ENCODE measurements at places on chromosomes 13 and 19.
A peak's percentile ranks its signal among the peaks of the same experiment; 100 is the strongest.

- peak; percentile 92 for DNase-seq
Measured at GRCh38 chr19:37691881-37692504, 27.6 kb downstream of the ZNF607 start.

- DNase-seq, result no peak
Measured at GRCh38 chr19:39843919-39844793, 2.0 kb downstream of the FBL start.

GRCh38 chr19:8331263-8331845, 10.1 kb downstream of the RPS28 start:
- DNase-seq, result no peak

DNA sequence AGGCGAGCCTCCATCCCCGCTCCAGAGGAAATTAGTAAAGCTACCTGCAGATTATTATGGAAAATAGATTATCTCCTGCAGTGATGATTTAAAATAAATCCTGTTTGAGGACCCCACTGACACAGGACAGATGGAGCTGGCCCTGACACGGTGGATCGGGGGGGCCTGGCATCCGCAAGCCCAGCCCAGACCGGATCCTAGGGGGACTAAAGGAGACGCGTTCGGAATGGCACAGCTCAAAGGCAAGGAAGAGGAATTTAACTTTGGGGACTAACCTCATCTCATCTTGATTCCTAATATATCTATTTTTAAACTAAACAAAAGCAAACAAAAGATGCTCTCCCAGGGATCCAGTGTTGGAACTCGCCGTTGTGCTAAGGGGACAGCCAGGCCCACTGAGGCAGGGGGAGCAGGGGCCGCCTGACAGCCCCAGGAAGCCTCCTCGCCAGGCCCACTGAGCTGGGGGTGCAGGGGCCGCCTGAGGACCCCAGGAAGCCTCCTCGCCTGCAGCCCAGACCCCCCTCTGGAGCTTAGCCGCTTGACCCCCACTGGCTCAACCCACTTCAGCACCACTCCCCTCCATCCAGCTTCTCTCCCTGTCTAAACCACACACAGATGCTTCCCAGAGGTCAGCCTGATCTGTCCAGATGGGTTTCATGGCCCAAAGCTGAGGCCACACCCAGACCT, 78.6 kb downstream of the SPACA7 start:
- no peak for DNase-seq

GRCh38 chr13:25084096-25084495, 11.8 kb upstream of the PABPC3 start:
- DNase-seq, result no peak

GRCh38 chr19:35049456-35049855, 7.9 kb downstream of the HPN start:
- no peak for DNase-seq

GRCh38 chr13:44768775-44769581, 192.8 kb upstream of the TSC22D1 start:
- peak; percentile 70 for DNase-seq

DNA sequence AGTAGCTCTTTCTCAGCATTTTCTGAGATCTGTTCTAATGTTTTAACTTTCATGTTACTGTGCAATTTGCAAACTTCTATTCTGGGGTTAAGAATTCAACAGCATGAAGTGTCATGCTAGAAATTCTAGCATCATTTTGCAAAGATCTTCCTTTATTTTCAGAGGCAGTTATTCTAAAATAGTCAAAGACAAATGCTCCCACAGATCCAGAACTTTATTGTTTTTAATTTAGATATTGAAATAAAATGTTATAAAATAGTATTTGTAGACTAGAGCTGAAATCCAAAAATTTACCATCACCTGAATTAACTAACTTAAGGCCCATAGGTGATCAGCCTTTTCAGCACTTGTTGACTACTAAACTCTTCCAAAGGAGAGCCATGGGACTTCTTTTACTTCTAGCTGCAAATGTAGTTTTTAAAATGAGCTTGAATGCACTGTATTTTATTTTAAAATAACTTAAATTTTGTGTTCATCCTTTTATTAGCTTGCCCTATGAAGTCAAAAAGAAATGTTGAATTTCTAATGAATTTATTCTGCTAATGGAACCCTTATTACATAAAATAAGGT, 3.2 kb downstream of the MAB21L1 start:
- no peak for DNase-seq

DNA sequence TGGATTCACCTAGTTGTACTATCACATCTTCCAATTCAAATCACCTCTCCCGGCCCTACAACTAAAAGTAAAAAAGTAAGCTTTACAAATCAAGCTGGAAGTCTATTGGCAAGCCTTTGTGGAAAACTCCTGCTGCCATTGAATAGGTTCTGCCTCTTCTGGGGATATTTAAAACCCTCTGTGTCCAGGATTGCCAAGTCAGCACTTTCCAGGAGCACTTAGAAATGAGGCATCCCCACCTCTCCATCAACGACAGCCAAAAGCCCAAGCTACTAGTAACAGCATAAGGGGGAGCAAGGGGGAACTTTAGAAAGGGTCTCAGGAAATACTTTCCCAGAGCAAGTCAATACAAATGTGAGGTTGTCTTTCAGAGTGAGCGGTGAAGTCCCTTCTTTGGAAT, 85.0 kb upstream of the OBI1 start:
- no peak for DNase-seq

DNA sequence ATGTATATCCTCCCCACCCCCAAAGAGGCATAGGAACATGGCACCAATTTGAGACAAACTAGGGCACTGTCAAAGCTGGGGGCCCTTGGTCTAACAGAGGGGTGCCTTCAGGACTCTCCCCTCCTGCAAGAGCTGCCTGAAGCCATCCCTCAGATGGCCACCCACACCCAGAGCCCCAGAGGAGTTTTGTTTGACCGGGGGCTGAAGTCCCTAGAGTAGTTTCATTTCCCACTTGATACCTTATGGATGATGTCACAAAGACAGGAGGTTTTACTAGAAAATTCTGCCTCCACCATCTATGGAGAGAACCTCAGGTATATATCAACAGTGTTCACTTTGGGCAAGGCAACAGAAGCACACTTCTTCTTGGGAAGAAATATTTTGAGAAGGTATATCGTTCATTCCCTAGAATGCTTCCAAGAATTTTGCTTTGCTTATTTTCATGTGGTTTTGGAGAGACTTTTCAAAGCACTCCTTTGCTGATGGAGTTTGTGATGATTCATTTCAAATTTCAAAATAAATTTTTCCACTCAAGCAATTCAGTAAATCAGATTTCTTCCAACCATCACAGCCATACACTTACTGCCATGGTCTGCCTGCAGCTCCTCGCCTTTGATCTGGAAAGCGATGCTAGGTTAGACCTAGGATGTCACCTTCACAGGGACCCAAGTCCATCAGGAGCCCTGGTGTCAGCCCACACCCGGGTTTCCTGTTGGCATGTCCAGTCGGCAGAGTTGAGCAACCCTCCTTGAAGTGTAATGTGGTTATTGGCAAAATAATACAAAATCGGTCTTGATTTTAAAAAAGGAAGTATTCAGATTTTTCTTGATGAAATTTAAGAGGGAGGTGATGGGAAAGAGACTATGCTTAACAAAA, 207.0 kb downstream of the SHISA2 start:
- DNase-seq, result no peak

DNA sequence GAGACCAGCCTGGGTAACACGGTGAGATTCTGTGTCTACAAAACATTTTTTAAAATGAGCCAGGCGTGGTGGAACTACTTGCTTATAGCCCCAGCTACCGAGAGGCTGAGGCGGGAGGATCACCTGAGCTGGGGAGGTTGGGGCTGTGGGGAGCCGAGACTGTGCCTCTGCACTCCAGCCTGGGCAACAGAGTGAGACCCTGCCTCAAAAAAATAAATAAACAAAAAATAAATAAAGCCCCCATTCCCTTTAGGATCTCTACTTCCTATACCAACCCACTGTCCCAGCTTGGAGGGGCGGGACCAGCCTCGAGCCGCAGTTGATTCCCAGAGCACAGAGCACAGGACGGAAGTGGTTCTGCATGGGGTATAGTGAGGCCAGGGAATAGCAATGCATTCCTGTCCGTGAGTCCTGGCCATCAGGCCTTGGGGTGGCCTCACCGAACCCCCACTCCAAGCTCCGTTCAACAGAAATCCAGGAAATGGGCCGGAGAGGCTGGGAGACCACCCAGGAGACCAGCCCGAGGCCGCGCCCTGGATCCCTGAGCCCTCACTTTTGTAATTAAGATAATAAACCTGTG, 4.9 kb upstream of the PTBP1 start:
- DNase-seq, result no peak

GRCh38 chr13:29129616-29130015, 309.5 kb downstream of the MTUS2 start:
- no peak for DNase-seq

DNA sequence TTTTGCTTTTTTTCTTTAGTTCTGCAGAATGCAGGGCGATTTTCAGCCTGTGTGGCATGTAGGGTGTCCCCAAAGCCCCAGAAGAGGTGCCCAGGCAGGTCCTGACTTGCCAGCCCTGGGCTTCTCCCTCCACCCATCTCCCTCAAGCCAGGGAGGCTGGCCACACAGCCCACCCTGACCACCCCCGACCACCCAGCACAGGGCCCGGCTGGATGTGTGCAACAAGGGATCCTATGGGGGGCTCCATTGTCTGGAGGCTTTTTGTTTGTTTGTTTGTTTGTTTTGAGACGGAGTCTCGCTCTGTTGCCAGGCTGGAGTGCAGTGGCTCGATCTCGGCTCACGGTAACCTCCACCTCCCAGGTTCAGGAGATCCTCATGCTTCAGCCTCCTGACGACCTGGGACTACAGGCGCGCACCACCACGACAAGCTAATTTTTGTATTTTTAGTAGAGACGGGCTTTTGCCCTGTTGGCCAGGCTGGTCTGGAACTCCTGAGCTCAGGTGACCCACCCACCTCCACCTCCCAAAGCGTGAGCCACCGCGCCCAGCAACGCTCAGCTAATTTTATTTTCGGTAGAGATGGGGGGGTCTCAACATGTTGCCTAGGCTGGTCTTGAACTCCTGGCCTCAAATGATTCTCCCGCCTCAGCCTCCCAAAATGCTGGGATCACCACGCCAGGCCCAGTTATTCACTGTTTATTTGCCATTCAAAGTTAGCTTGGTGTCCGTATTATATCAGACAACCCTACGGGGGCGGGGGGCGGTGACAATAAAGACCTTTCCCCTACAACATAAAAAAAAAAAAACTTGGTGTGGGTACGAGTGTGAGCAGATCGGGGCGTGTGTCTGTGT, 7.8 kb upstream of the MKNK2 start:
- DNase-seq, result no peak

- DNase-seq, result no peak
Measured at GRCh38 chr13:97568850-97569249, 134.9 kb downstream of the RAP2A start.

DNA sequence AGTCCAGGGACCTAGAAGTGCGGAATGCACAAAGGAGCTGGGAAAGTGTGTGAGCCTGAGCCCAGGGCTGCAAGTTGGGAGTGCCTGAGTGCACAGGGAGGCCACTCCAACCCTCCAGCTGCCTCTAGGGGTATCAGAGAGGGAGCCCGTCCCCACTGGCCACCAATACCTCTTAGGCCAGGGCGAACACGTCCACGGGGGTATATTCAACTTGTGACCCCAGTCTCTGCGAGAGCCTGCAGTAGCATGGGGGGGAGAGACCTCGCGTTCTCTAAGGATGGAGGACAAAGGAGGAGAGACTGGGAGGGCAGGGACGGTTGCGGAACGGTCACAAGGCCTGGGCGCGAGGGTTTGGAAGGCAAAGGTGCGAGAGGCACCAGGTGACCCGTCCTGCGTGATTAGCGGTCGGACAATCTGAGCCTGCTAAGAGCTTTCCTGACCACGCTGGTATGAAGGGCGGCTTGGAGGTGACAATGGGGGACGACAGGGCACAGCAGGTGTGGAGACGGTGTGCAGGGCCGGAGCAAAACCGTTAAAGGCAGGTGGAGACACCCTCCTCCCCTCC, 676 bp downstream of the CD320 start:
- peak; percentile 62 for DNase-seq

GRCh38 chr19:47357788-47358680, 8.9 kb downstream of the DHX34 start:
- no peak for DNase-seq

DNA sequence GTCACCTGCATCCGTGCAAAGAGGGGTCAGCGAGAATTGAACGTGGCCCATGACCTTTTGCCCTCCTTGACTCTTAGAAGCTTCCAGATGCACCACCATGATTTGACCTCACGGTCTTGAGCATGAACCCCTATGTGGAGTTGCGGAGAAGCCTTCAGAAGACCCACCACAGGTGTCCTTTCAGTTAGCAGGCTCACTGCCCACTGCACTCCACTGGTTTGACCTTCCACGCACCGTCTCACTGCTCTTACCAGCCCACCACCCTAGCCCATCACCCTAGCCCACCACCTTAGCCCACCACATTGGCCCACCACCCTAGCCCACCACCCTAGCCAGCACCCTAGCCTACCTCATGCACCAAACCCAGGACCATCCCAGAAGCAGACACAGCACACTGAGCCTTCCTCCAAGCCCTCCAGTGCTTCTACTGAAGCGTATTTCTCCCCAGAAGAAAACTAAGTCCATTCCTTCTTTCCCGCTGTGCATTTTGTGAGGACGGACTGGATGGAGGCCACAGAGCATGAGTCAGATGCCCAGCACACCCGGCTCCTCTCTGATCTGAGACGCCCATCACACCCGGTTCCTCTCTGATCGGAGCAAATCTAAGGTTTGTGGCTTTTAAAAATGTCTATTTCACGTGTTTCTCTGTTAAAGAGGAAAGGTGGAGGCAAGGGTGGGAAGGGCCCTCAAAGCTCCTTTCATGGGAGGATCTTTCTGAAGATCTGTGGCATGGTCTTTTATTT, 45.8 kb downstream of the SOX1 start:
- DNase-seq, result no peak

DNA sequence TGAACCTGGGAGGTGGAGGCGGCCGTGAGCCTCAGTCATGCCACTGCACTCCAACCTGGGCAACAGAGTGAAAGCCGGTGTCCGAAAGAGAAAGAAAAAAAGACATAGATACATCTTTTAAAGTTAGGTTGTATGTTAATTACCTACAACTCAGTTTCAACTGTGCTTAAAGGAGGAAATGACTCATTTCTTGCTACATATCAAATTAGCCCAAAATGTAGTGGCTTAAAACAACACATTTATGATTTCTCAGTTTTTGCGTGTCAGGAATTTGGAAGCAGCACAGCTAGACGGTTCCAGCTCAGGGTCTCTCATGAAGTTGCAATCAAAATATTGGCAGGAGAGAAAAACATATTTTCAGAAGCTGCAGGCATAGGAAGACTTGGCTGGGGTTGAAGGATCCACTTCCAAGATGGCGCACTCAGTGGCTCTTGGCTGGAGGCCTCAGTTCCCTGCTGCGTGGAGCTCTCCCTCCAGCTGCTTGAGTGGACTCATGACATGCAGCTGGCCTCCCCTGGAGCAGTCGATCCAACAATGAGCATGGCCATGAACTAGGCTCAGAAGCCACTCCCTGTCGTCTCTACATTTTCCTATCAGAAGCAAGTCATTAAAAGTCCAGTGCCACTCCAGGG, 7.1 kb downstream of the LDLR start:
- DNase-seq, result peak; percentile 78

- DNase-seq, result peak; percentile 43
Measured at GRCh38 chr19:15404780-15405211, 14.0 kb downstream of the AKAP8L start.

- DNase-seq, result no peak
Measured at GRCh38 chr13:103134271-103134670, 68.1 kb upstream of the SLC10A2 start.

- DNase-seq, result no peak
Measured at GRCh38 chr19:46624958-46625661, at the start of gene PTGIR. TSS of gene PTGIR (minus strand) at chr19:46625089. CDS start at chr19:46624225, 864 bp downstream.
